Stimulated activated CD4-positive, alpha-beta T cell treated with anti-CD3 and anti-CD28 coated beads, Interleukin-15, amount 100 ng/mL, for 1 hour (primary cell): ENCODE measurements at places on chromosomes 1 and 21.
A peak's percentile ranks its signal among the peaks of the same experiment; 100 is the strongest.

- no peak for DNase-seq
These were observed 116.0 kb downstream of the ATP6V1G3 start for GRCh38 chr1:198424441-198424840.

DNA sequence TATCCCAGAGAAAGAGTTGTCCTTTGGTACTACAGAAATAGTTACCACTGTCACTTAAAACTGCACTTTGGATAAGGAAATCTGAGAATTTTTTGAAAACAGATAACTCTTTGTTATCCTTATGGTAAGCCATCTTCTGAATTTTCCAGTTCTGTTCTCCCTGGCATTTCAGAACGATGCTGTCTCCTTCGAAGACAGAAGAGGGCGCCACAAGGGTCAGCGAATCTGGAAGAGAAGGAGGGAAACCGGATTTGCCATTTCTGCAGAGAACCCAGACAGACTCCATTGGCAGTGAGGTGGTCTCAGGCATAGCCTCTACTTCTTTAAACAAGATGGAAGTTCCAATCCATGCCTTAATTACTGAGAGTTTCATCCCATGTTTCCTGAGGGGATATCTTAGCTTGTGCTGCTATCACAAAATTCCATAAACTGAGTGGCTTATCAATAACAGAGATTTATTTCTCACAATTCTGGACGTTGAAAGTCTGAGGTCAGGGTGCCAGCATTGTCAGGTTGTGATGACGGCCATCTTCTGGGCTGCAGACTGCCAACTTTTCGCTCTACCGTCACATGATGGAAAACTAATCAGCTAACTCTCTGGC is 6.4 kb downstream of the FCRL2 start:
- no peak for DNase-seq

DNA sequence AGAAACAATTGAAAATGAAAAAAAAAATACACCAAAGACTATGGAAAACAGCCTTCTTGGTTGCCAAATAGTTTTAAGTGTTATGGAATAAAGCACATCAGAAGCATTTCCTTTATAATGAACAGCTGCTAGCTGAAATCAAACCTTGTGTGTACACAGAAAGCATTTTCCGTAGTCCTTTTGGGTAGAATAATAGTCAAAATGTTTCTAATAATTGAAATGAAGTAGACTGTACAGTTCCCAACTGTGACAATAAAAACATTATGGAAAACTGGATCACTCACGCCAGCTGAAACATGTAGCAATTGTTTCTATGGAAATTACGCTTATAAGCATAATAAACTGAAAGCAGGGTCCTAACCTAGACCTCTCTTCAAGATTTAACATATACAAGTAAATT is 856.3 kb upstream of the B3GALT2 start:
- DNase-seq = no peak

GRCh38 chr21:18759751-18760161 is 356.2 kb upstream of the TMPRSS15 start:
- DNase-seq = no peak

DNA sequence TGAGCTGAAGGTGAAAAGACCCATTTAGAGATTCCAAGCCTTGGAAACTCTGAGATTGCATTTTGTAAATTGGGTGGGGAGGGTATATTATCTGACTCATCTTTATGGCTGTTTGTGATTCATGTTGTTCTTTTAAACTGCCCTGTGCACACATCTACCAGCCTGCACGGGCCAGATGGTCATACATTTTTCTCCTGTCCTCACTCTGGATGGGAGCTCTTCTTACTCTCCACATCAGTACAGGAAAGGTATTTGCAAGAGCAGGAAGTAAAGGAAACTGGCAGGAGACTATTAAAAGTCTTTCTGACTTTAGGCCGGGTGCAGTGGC is 14.3 kb upstream of the NMNAT2 start:
- no peak for DNase-seq

GRCh38 chr1:201468501-201468843 is 516 bp downstream of the PHLDA3 start:
- DNase-seq = no peak

GRCh38 chr1:166875734-166876539 is at the start of gene TADA1:
Gene TADA1 (minus strand): TSS chr1:166876264. CDS start chr1:166876233, 31 bp downstream.
- DNase-seq = peak; percentile 96

- no peak for DNase-seq
These were observed 264.0 kb upstream of the CAMK1G start for GRCh38 chr1:209319549-209319948.

- DNase-seq = no peak
These were observed 19.5 kb upstream of the PUM1 start for GRCh38 chr1:31084782-31085569.

GRCh38 chr21:25626757-25627156 is 12.3 kb upstream of the JAM2 start:
- DNase-seq = no peak

DNA sequence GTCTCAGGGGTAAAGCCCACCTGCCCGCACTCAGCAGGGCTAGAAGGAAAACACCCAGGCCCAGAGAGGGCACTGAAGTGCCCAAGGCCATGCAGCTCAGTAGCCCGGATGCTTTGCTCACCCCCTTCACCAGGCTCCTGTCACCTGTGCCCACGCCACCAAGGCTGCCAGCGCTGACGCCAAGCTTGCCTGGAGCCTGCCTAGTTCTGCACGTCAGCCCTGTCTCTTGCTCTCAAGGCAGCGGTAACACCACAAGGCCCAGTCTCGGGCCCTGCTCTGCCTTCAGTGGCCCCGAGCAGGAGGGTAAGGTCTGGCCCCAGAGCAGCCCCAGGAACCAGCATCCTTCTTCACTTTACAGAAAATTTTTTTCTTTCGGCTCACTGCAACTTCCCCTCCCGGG is 7.7 kb downstream of the TMEM63A start:
- no peak for DNase-seq

- no peak for DNase-seq
These were observed 56.6 kb downstream of the EDEM3 start for GRCh38 chr1:184698016-184698415.
